ENCODE measurements at places on chromosomes 5 and 9.

- no peak for DNase-seq
These were observed at the start of gene TNFSF8 for GRCh38 chr9:114930056-114930812. TSS of gene TNFSF8 (minus strand) at chr9:114930591. CDS start at chr9:114930303, 288 bp downstream.

DNA sequence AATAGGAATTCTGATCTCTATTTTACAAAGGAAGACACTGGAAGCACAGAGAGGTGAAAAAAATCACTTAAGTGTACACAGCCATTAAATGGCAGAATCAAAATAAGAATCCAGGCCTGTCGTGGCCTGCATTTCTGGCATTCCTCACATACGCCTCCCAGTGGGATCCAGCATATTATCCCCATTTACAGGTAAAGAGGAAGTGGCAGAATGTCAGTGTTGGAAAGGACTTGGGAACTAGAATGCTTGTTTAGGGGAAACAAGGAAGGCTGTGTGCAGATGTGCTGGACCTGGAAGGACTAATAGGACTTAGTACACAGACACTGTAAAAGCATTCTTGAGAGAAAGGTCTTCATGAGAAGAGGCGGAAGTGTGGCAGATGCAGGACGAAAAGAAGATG is 241.8 kb downstream of the TRIM32 start:
- no peak for DNase-seq

DNA sequence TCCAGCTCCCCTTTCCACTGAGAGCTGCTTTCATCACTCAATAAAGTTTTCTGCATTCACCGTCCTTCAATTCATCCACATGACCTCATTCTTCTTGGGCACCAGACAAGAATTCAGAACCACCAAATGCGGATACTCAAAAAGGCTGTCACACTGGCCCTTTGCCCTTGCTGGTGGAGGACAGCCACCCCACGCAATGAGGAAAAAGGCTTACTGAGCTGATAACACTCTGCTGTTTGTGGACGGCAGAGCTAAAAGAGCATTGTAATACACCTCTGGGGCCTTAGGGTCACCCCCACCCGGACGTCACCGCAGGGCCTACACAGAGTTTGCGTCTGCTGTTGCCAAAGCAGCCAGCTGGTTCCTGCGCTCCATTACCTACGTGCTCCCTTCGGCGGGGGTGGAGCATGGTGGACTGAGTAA is 51.2 kb upstream of the ZNF608 start:
- no peak for DNase-seq

GRCh38 chr9:33264003-33264472 is 470 bp downstream of the BAG1 start:
- peak; percentile 42 for DNase-seq

DNA sequence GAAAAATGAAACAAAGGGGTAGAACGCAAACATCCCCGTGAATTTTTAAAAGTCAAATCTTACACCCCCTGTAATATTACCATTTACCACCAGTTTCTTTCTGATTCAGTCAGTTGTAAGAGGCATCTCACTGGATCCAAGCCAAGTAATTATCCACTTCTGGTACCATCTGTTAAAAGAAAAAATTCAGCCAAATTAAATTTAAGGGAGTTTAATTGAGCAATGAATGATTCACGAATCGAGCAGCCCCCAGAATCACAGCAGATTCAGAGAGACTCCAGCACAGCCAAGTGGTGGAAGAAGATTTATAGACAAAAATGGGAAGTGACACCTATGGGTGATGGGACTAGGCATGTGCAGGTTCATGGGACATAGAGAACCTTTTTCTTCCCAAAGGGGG is 29.9 kb upstream of the MTMR12 start:
- no peak for DNase-seq

DNA sequence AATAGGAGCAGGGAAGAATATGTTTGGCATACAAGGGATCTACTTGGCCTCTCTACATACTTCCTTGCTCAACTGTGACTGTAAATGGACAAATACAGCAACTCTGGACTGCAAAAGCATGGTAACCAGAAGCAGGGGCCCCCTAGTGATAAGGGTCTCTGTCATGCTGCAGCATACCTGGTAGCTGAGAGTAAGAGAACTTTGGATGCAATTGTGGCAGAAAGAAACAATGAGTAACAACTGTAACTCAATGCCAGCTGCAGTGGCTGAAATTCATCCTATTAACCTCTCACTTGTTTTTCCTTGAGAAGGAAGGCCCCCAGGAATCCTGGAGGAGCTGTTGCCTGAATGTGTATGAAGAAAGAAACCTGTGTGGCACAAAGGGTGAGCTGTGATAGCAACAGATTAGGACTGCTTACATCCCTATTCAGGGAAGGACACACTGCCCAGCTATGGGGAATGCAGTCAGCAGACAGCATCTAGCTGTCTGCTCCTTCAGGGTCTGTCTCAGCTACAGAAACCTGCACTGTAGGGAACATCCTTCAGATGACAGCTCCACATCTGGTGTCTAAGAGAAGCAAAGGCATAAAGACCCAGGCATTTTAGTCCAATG is 468.1 kb upstream of the ACTBL2 start:
- no peak for DNase-seq

DNA sequence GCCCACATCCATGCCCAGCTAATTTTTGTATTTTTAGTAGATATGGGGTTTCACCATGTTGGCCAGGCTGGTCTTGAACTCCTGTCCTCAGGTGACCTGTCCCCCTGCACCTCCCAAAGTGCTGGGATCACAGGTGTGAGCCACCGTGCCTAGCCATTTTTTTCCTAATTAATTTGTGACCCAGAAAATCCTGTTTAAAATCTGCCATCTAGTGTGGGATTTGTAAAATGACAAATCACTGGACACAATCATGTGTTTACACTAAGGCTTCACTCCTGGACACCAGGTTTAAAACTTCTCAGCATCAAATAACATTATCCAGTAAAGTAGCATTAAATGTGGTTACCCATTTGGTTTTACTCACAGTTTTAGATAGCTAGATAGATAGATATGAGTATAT is 18.6 kb upstream of the KDM4C start:
- no peak for DNase-seq

GRCh38 chr5:149636861-149637246 is 55.6 kb downstream of the ARHGEF37 start:
- DNase-seq, result peak; percentile 56

- no peak for DNase-seq
These were observed 670.5 kb upstream of the SEMA6A start for GRCh38 chr5:117245130-117245529.

DNA sequence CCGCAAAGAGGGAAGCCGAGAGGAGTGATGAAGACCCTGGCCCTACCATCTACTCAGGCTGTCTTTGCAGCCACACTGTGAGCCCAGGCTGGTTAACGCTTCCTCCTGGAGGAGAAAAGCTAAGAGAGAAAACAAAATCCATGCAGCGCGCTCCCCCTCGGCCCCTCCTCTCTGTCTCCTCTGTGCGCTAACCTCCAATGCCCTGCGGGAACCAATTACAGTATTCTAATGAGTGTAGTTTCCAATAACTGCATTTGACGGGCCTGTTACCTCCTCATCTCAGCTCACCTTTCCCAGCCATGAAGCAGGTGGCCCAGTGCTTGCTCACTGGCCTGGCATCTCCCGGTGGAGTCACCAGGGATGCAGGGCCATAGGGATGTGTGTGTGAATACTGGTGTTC is 565.5 kb downstream of the EBF1 start:
- DNase-seq, result no peak

DNA sequence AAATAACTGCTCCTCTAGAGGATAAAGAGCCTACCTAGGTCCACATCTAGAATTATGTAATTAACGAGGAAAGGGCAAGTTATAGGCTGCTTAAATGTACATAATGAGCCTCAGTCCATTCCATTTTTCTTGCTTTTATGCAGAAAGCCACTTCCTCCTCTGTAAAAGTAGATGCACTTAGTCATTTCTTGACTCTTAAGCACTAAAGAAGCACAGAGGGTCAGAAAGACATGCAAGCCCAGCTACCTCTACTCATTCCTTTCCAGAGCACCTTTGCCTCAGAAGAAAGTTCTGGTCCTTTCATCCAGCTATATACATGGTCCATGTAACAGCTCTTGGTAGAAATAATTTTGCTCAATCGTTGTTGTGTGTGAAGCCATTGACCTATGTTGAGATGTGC is 308.0 kb upstream of the NREP start:
- no peak for DNase-seq

DNA sequence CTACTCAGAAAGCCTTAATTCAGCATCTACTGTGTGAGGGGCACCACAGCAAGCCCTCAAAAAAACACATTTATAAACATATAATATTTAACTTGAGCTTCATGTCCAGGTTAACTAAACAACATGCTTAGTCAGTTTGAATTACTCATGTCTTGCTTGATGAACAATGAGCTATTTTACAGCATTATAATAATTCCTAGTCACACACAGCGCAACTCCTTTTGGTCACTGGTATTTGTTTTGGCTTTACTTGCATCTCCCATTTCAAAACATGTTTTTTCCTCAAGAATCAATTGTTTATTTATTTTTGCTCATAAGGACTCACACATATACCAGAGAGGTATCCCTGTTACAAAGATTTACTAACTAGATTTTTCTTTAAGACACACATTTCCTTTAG is 616.7 kb upstream of the DAB2 start:
- DNase-seq, result no peak

GRCh38 chr5:4372481-4372880 is 767.6 kb upstream of the ADAMTS16 start:
- DNase-seq, result no peak

GRCh38 chr9:87585123-87585855 is 87.6 kb downstream of the DAPK1 start:
- DNase-seq, result no peak

DNA sequence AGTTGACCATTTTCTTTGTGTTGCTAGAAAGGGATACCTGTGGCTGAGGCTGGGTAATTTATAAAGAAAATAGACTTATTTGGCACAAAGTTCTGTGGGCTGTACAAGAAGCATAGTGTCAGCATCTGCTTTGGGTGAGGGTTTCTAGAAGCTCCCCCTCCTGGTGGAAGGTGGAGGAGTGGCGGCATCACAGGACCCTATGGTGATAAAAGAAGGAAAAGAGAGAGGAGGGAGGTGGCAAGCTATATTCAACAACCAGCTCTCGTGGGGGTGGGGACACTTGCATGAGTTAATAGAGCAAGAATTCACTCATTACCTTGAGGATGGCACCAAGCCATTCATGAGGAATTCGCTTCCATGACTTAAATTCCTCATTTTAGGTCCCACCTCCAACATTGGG is 2041.4 kb upstream of the CDH9 start:
- DNase-seq, result no peak

DNA sequence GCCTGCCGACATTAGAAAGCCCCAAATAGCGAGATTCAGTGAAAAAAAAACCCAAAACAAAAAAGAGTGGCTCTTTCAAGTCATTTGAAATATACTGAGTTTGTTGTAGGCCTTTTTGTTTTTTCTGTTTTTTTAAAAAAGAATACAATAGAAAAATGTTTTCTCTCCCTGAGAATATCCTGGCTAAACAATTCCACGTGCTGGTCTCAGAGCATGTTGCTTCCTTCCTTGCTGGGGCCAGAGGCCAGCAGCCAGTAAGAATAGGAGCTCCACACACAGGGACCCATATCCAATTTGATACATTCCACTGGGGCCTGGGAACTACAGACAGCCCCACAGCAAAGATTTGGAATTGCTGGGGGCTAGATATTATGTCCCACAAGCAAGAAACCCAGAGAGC is 191.4 kb downstream of the HSPA4 start:
- DNase-seq, result no peak

DNA sequence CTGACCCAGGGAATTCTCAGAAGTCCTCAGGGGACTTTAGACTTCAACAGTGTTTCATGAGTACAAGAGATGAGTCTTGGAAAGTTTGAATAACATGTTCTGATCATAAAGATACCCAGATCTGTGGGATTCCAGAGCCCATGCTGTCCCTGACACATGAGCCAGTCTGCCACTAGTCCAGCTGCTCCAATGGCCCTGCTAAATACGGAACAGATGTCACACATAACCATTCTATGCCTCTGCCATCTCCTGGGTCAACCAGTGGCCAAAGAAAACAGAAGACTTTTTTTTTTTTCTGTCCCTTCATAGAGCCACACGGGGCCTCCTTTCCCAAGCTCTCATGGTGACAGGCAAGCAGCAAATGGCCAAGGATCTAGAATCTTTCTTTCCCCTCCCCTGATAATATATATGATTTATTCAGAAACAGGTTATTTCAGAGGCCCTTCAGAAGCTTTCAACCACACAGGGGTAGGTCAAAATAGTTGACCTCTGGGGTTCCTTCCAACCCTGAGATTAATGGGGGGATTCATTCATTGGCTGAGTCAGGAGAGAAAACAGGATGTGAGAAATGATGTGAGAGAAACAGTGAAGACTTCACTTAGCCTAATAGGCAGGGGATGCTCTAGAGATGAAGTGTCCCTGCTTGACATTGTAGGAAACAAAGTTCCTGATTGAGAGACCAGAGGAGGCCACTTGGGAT is 367.7 kb downstream of the CDK5RAP2 start:
- DNase-seq, result no peak

DNA sequence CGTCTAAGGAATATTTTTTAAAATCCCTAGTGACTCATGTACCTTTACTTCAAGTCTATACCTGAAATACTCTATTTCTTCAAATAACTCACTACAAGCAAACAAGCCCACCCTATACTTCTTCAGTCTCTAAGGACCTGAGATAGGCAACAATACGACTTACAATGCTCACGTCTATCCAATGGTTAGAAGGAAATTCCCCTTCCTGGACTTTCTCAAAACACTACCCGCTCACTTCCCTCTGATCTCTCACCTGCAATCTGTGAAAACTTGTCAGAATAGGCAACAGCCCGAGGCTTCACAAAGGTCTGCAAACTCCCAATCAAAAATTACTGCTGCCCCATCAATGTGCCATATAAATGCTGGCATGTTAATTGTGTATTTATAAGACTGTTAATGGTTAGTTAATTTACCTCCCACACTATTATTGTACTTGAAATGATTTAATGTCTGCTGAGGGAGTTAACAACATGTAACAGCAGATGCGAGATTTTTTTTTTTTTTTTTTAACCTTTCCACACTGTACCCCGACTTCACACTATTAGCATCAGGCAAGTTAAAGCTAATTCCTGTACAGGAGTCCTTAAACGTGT is 27.3 kb downstream of the MAPKAP1 start:
- no peak for DNase-seq

- DNase-seq, result no peak
These were observed 10.9 kb upstream of the GADD45G start for GRCh38 chr9:89593727-89594427.
